EH (cell line): ENCODE measurements at places on chromosomes 5 and 9.

DNA sequence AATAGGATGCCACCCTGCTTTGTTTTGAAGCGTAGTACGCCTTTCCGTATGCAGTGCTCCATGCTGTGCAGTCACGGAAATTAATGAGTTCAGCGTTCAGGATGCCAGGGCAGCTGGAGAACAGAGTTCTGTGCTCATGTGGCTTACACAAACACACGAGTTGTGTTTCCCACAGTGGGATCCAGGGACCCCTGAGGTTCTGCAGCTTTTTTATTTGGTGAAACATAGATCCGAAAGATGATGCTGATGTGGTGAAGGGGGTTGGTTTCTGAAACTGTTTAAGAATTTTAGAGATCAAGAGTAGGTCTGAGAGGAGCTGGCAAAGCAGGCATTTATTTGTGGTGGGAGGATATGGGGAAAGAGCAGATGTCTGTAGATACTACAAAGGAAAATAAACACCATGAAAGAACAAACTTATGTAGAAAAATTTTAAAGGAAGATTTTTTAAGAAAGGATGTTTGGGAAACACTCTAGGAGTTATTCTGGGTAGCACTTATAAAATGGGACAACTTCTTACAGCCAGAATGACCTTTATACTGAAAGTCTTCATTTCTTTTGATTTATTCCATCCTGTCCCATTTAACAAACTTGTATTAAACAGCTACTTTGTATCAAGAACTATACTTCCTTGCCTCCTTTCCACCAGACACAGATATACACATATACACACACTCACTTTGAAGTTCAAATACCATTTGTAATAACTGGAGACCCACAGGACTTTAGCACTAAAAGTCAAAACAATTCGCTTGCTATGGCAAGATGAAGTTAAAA is 52.7 kb downstream of the ITGA1 start:
- peak; percentile 74 for DNase-seq

- DNase-seq, result peak; percentile 82
Measured at GRCh38 chr5:14114615-14115251, 28.4 kb upstream of the TRIO start.

DNA sequence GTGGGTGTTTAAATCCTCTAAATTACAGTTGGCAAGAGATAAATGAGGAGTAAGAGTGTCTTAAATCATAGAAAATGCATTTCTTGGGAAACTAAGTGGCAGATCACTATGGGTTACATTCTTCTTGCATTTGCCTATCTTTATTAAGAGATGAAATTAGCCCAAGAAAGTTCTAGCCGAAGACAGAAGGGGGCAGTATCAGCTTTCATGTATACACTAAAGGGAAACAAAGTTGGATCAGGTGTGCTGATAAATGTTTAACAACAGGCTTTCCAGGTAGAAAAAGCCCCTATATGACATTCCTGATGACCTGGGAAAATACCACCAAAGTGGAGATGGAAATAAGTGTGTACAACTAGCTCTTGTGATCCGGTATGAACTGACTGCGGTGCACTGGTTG is 81.9 kb upstream of the TLR4 start:
- DNase-seq, result no peak

DNA sequence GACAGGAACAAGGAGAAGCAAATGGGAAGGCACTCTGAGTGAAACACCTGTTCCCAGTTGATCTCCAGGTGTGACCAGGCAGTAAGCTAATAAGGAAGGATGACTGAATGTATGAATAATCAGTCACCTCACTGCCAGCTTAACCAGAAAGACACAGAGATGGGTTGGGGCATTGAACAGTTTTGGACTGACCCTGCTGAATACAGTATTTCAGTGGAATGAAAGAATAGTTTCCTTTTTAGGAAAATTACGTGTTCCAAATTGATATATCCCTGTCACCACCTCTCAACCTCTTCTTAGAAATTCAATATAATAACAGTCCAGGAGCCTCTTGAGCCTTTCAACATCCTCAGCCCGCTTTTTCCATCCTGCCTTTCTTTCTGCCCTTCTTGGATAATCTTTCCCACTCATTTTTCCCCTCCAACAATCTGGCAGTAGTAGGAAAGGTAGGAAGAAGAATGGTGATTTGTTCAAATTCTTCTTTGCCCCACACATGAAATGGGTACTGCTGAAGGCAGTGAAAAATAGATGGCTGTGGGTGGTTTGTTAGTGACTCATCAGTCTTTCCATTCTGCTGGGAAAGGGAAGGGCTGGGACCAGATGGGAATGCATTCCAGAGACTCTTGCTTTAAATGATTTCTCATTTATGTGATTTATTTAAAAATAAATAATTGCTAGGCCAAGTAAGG is 117.9 kb downstream of the ZSWIM6 start:
- DNase-seq, result peak; percentile 96

- no peak for DNase-seq
Measured at GRCh38 chr5:181059297-181060230, 19.5 kb downstream of the BTNL9 start.

DNA sequence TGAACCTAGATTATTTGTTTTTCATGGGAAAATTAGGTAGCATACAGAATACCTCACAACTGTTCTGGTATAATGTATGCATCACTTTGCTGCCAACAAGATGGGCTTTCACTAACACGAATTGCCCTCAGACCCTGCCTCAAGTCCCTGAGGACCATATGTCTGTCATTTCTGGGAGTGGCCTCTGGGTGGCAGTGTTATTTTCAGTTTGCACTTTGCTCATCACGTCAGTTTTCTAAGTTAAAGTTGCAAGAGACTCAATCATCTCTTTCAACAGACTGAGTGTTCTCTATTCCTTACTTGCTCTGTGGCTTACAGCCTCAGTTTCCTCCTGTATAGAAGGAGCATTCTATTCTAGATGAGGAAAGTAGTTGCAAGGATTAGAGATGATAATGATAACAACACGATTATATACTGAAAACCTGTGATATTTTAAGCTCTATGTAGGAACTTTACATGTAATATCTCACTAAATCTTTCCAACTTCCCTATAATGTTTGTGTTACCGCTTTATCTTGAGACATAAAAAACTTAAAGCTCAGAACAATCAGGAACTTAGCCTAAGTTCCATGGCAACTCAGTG is 55.7 kb downstream of the TSSK1B start:
- DNase-seq, result peak; percentile 60

DNA sequence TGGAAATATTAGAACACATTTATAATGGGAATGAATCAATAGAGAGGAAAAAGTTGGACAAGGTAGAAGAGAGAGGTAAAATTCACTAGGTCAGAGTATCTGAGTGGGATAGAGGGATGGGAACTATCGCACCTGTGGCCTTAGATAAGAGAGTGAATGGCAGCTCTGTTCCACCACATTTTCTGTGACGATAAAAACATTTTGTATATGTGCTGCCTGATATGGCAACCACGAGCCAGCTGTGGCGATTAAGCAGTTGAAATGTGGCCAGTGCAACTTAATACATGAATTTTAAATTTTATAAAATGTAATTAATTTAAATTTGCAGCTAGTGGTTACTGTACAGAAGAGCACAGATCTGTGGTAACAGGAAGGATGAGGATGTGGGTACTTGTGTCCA is 46.7 kb downstream of the ZNF354A start:
- DNase-seq, result no peak

GRCh38 chr5:133032852-133033742 is 6.7 kb upstream of the ZCCHC10 start:
- DNase-seq, result peak; percentile 43
